ENCODE measurements at places on chromosomes 2 and 18.

DNA sequence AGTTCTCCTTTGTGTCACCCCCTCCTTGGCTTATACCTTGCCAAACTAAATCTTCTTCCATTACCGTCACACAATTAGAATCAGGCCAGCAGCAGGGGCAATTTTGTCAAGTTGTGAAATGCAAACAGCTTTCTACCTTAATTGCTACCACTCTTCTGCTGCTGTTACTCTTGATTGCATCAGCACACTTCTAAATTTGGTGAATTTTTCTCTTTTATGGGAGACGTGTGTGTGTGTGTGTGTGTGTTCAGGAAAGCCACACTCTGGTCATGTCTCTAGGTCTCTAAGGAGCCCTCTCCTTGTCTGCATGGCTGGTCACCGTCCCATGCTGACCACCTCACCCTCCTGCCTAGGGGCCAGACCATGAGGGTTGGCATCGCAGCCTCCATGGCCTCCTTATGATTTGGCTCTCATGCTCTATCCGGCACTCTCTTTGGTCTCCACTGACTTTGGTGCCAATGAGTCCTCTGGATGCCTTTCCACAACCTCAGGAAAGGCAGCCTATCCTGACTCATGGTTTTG lies 87.7 kb downstream of the GATA6 start:
- no peak for DNase-seq

- DNase-seq, result peak; percentile 34
Observed at GRCh38 chr18:55322178-55322735, 265.7 kb downstream of the TCF4 start.

- DNase-seq, result no peak
Observed at GRCh38 chr2:141522702-141523101, 608.1 kb downstream of the LRP1B start.

- DNase-seq, result no peak
Observed at GRCh38 chr2:28654663-28655320, 96.8 kb upstream of the PPP1CB start.

GRCh38 chr2:3249476-3249962 lies 128.1 kb downstream of the EIPR1 start:
- no peak for DNase-seq

- no peak for DNase-seq
Observed at GRCh38 chr18:58611395-58612131, 17.3 kb downstream of the ALPK2 start.

DNA sequence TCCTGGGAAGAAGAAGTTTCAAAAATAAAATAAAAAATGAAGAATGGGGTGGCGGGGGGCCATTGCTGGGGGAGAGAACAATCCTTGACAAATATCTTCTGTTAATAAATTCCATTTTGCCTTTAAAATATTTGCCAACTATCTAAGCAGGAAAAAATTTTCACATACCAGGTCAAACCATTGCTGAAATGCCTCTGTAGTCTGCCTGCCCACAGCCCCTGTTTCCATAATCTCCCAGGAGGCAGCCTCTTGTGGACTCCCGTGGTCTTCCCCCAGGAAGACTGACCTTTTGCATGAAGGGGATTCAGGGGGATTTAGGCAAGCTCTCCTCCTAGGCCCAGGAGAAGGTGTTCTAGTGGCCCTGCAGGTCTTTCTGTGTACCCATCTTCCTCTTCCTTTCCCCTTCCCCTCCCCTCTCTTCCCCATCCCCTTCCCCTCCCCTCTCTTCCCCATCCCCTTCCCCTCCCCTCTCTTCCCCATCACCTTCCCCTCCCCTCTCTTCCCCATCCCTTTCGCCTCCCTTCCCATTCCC lies 61.0 kb downstream of the RPL37A start:
- DNase-seq, result no peak

GRCh38 chr2:45331410-45331786 lies 279.7 kb downstream of the SRBD1 start:
- DNase-seq, result no peak

GRCh38 chr2:7860693-7861092 lies 821.2 kb upstream of the ID2 start:
- no peak for DNase-seq

GRCh38 chr2:66693076-66693965 lies 258.4 kb downstream of the MEIS1 start:
- no peak for DNase-seq

DNA sequence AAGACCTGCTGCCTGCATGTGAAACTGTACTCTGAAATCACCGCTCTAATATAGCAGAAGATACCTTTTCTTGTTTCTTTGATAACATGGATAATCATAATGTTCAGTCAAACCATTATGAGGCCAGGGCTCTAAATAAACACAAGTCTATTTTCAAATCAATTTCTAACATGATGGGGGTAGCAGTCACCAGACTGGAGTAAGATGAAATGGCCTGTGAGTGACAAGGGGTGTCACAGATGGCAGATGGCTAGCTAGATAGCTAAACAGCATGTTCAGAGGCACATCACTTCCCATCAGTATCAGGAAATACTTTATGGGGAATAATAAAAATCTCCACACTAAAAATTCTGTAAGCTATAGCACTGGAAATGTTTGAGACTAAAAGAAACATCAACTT lies 14.0 kb downstream of the MBD2 start:
- no peak for DNase-seq

- no peak for DNase-seq
Observed at GRCh38 chr2:190537765-190538164, 3.2 kb upstream of the NEMP2 start.

GRCh38 chr2:241802421-241803318 lies 6.3 kb upstream of the NEU4 start:
- DNase-seq, result no peak

GRCh38 chr2:207778298-207778882 lies 8.7 kb upstream of the FZD5 start:
- DNase-seq, result no peak

DNA sequence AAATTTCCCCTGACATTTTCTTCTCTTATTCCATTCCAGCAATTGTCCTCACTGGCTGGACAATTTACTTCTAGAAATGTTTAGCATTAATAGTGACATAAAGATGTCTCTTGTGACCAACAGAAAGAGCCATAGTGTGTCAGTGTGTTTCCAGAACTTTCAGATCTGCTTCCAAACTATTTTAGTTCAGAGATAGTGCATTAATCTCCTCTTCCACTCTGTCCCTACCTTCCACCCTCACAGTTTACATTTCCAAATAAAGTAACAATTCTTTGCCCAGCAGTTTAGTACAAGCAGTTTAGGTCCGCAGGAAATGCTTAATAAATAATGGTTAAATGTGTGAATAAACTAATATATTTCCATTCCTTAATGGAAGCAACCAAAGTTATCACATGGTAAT lies 24.5 kb upstream of the RAPGEF4 start:
- DNase-seq, result no peak

DNA sequence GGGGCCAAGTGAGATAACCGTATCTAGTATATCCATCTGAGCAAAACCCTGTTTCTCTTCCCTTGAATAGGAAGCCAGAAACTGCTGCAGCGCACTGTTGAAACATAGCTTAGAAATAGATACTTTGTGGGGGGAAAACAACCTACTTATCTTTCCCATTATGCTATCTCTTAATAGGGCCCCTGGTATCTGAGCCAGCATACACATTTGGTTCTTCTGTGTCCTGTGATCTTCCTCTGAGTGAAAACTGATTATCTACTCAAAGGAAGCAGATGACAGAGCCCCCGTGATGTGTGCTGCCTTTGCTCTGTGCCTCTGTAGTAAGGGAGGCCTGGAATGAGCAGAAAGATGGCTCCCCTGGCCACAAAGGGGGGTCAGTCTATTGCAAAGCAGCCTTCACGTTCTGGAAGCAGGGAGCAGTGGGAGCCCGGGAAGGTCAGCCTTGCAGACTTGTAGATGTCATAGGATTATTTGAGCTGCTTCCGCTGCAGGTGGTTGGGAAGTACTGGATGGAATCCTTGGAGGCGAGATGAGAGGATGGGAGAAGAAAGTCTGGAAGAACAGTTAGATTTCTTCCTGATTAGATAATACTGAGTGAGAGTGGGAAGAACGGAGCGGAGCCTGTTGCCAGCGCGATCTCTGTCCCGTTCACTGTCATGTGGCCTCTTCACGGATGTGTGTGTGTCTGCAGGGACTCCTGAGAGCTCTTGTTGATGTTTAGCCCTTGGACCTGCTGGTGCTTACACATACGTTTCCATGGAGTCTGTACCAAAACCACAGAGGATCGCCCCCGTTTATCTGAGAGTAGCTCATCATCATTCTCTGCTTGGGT lies 150.1 kb downstream of the AGAP1 start:
- no peak for DNase-seq

DNA sequence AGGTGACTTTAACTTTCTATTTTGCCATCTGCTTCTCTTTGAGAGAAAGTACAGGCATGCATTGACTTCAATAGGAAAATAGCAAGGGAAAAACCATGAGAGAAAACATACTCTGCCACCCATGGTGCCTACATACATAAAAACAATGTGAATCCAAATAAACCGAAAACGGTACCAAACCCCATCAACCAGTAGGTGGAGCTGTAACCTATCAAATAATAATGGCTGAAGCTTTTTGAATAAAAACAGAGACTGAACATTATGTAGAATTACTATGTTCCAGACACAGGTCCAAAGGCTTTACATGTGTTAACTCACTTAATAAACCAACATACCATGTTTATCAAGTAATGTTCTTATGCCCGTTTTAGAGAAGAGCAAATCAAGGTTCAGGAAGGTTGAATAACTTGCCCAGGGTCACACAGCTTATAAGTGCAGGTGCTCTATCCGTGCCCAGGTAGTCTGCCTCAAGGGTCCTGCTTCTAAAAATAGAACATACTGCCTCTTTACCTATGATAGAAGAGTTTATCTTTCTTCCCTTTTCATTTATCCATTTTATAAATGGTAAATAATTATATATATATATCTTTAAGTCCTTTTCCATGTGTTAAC lies 293.9 kb upstream of the SYT4 start:
- peak; percentile 36 for DNase-seq

DNA sequence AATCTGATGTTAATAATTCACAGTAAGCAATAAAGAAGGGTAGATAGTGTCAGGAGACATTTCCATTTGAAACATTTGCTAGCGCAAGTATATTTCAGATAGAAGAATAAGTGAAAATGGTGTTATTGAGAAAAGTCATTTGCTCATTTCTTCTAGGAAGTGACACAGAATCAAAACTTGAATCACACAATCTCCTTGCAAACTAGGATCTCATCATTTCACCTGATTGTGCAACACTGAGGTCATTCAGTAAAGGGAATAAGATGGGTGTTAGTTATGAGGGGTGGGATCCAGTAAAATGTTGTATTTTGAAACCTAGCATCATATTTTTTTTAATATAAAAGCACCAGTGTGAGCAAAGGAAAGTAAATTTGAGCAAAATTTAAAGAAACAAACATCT lies 208.0 kb upstream of the KCNJ3 start:
- no peak for DNase-seq

DNA sequence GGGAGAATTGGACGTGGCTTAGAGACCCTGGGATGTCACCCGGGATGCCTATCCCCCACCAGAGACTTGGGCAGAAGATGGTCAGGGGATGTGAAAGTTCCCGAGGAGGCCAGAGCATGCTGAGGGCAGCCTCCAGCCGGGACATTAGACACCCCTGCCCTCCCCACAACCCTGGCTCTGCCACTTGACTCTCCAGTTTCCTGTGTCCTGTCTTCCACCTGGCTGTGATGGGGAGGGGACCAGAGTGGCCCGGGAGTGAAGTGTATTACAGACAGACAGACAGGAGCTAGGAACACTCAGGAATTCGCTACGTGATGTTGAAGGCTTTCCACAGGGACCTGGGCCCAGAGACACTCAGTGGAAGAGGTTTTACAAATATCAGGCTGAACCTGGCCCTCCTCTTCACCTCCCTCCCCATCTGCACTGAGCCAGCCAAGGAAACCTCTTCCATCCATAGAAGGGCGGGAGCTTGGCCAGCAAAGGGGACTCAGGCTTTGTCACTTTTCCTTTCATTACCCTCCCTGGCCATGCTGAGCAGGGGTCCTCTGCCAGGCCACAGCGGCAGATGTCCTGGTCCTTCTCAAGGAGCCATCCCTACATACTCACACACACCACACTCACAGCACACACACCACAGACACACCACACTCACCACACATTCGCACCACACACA lies 60.7 kb downstream of the SDC1 start:
- no peak for DNase-seq

GRCh38 chr2:239463541-239464165 lies 62.8 kb upstream of the HDAC4 start:
- no peak for DNase-seq

DNA sequence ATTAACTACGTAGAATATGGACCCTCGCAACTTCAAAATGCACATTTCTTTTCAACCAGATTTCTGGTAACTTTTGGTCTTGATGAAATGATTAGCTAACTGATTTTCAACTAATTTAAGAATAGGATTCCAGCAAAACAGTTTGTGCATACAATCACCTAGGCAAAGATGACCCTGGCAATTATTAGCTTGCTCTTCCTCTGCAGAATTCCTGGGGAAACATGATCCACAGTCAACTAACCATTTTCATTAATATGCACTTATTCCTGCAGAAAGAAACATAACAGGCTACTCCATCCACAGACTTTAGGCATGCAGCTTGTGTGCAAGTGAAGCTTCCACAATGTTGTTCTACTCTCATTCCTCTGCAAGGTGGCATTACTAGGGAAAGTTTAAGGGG lies 1150.8 kb upstream of the FANCL start:
- DNase-seq, result no peak

DNA sequence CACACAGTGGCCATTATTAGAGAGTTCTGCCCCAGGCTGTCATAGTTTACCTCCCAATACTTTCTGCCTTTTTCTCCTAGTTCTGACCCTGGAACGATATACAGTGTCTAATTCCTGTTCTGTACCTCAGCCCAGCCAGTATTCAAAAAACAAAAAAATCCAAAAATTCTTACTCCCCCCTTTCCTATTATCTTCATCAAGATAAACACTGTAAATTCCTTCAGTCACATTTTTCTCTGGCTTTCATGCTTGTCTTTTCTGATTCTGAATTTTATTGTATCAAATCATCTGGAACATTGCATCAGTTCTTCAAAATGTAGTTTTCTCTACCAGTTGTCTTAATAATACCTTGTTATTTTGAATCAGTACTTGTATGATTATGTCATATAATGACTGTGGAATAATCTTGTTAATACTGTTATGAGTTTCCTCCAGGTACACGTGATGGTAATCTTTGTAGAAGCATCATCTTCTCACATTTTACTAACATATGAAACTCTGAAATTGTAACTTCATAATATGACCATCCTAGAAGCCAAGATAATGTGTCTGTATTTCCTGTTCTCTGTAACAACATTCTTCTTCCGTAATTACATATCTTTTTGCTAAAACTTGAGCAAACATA lies 79.0 kb upstream of the NOSTRIN start:
- no peak for DNase-seq

- no peak for DNase-seq
Observed at GRCh38 chr18:46393230-46393629, 263.8 kb downstream of the LOXHD1 start.

DNA sequence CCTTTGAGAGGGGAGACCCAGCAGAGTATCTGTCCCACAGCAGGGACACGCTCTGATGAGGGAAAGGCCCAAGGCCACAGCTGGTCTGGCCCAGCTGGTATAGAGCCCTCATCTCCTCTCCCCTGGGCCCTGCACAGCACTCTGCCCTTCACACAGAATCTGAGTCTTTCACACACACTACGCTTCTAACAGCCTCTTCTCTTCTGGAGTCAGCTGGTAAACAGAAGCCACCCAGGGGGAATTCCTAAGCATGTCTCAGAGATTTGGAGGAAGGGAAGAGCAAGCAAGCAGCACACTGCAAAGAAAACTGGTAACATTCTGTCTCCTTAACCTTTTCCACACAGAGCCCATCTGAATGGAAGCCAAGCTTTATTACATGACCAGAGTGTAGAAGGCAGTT lies 121.1 kb upstream of the ACAA2 start:
- no peak for DNase-seq

GRCh38 chr2:25570161-25570845 lies 103.1 kb downstream of the DTNB start:
- no peak for DNase-seq

Data from neural crest cell (in vitro differentiated cells).